HCT116 (cell line): ENCODE measurements at places on chromosomes 1 and 21. TPM values are rescaled to one million over a fixed set of nuclear protein-coding genes. Genes with fewer than 3 reads are reported as not detected.
A peak's percentile ranks its signal among the peaks of the same experiment; 100 is the strongest.

The CHODL gene
- not detected for total RNA-seq

The FAM177B gene
- not detected for total RNA-seq

The TNFRSF25 gene
- 27.5 TPM for total RNA-seq

The TCEANC2 gene
- 5.4 TPM for total RNA-seq

The SLC35F3 gene
- total RNA-seq = 6.4 TPM

The CELA2B gene
- total RNA-seq = not detected

DNA sequence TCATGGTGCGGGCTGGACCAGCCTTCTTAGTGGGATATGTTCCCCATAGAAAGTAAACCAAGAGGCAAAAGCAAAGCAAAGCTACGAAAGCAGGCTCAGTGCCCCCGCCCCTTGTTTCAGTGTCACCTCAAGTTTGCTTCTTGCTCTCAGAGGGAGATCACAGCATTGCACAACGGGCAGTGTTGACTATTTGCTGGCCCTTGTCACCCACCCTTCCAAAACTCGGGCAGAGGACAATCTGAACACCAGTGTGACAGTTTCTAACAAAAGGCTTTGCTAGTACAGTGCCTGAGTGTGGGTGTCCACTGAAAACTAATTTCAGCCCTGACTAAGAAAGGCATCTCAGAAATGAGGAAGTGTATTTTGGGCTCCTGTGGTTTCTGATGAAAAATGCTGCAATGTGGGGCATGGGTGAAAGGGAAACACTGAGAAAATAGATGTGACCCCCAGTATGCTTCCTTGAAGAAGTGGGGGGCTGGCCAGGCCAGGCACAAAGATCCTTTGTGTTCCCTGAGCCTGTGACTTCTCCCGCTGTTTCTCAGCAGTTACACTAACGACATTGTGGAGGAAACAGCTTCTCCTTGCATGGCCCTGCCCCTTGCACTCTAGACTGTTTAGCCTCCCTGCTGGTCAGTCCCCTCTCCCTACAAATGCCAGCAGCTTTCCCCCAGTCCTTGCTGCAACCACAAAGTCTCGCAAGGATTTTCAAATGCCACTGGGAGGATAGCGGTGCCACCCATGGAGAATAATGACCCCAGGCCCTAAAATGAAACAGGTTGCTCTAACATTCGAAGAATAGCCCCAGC lies 33.3 kb upstream of the KCNE1 start:
- H3K4me1 ChIP-seq = peaks cover 17% of the 10 kb centered on the region
- H3K4me3 ChIP-seq = peak overlapping the region; percentile 4; the same call in 1 of the 2 replicates
- DNase-seq = peak; percentile 40

DNA sequence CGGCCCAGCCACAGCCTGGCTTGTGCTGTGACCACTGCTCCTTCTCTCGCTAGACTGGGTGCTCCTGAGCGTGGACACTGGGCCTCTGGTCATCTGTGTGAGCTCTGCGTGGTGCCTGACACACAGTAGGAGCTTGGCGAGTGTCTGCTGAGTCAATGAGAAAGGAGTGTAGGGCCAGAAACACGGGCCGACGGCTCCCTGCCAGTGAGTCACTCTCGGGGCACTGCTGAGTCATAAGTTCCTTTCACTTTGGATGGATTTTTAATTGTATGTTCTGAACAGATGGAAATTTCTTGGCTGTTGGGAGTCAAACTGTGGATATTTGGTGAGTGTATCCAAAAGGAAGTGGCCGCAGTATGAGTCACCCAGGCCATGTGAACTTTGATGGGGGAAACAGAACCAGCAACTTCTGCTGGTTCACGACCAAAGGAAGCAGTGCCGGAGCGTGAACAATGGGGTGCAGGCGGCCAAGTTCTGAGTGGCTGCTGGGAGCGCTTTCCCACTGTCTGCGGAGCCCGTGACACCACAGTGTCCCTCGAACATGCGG lies 41.0 kb upstream of the COL18A1 start:
- H3K27me3 ChIP-seq = no peaks in the 10 kb centered on the region
- no peaks in the 10 kb centered on the region for H3K36me3 ChIP-seq
- H3K4me1 ChIP-seq = peaks cover 74% of the 10 kb centered on the region
- peak overlapping the region; percentile 99 for H3K27ac ChIP-seq

GRCh38 chr21:39523915-39524314 lies 72.1 kb downstream of the SH3BGR start:
- H3K4me1 ChIP-seq = no peaks in the 10 kb centered on the region
- no peak for DNase-seq
- H3K4me3 ChIP-seq = no peak overlapping the region

GRCh38 chr1:226111098-226111882 lies 48.8 kb downstream of the H3-3A start:
- DNase-seq = no peak
- no peaks in the 10 kb centered on the region for H3K36me3 ChIP-seq
- H3K27ac ChIP-seq = no peak overlapping the region
- H3K27me3 ChIP-seq = no peaks in the 10 kb centered on the region
- H3K4me3 ChIP-seq = no peak overlapping the region

- H3K4me3 ChIP-seq = no peak overlapping the region
- H3K27ac ChIP-seq = no peak overlapping the region
- H3K4me1 ChIP-seq = no peaks in the 10 kb centered on the region
- DNase-seq = no peak
- H3K36me3 ChIP-seq = peaks cover 38% of the 10 kb centered on the region
Observed at GRCh38 chr1:175015243-175015642, 8.0 kb downstream of the MRPS14 start.

- no peak overlapping the region for H3K27ac ChIP-seq
- no peak overlapping the region for H3K4me3 ChIP-seq
- H3K36me3 ChIP-seq = no peaks in the 10 kb centered on the region
Observed at GRCh38 chr1:240802271-240802670, 190.3 kb upstream of the GREM2 start.

GRCh38 chr21:43893536-43894205 lies 28.6 kb downstream of the AGPAT3 start:
- no peak overlapping the region for H3K27ac ChIP-seq
- DNase-seq = no peak
- no peak overlapping the region for H3K4me3 ChIP-seq
- H3K27me3 ChIP-seq = no peaks in the 10 kb centered on the region
- no peaks in the 10 kb centered on the region for H3K36me3 ChIP-seq

GRCh38 chr1:40389871-40390560 lies 16.5 kb downstream of the SMAP2 start:
- no peaks in the 10 kb centered on the region for H3K27me3 ChIP-seq
- H3K4me1 ChIP-seq = no peaks in the 10 kb centered on the region
- no peak for DNase-seq
- H3K27ac ChIP-seq = no peak overlapping the region
- no peak overlapping the region for H3K4me3 ChIP-seq

GRCh38 chr1:204308023-204308628 lies 51.6 kb downstream of the PLEKHA6 start:
- H3K4me3 ChIP-seq = no peak overlapping the region
- H3K36me3 ChIP-seq = no peaks in the 10 kb centered on the region
- no peaks in the 10 kb centered on the region for H3K27me3 ChIP-seq
- H3K4me1 ChIP-seq = peaks cover 17% of the 10 kb centered on the region
- H3K27ac ChIP-seq = no peak overlapping the region

DNA sequence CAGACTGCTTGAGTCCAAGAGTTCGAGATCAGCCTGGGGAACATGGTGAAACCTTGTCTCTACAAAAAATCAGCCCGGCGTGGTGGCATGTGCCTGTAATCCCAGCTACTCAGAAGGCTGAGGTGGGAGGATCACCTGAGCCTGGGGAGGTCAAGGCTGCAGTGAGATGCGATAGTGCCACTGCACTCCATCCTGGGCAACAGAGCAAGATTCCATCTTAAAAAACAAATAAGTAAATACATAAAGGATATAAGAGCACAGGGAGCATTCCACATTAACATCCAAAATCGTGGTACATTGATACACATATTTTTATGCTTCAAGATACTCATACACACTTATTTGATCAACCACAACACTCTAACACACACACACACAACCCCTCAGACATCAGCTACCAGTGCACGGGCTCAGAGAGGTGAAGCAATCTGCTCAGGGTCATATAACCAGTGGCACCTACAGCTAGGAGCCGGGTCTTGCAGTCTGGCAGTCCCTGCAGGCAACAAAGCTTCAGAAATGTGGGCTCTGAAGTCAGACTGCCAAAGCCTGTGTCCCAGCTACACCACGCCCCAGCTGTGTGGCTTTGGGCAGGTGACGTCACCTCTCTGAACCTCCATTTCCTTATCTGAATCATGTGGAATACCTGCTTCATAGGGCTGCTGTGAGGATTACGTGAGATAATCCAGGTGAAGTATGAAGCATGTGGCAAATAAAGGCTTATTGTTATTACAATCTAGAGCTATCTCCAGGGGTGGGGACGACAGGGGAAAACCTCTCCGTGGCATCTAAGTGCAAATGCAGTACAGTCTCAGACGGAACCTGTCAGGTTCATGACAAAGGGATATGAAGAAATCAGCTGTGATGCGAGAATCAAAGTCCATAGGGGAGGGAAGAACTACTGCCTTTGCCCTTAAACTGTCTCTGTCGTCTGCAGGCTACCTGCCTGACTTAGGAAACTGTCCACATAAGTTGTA lies 4.8 kb upstream of the CRYBG2 start:
- DNase-seq = peak; percentile 51
- H3K4me1 ChIP-seq = peaks cover 29% of the 10 kb centered on the region
- H3K27me3 ChIP-seq = no peaks in the 10 kb centered on the region
- peak overlapping the region; percentile 16 for H3K4me3 ChIP-seq
- no peaks in the 10 kb centered on the region for H3K36me3 ChIP-seq
- H3K27ac ChIP-seq = no peak overlapping the region

- H3K36me3 ChIP-seq = no peaks in the 10 kb centered on the region
- H3K27ac ChIP-seq = no peak overlapping the region
- no peak overlapping the region for H3K4me3 ChIP-seq
- H3K4me1 ChIP-seq = no peaks in the 10 kb centered on the region
Observed at GRCh38 chr1:197413564-197413963, 145.5 kb downstream of the CRB1 start.

DNA sequence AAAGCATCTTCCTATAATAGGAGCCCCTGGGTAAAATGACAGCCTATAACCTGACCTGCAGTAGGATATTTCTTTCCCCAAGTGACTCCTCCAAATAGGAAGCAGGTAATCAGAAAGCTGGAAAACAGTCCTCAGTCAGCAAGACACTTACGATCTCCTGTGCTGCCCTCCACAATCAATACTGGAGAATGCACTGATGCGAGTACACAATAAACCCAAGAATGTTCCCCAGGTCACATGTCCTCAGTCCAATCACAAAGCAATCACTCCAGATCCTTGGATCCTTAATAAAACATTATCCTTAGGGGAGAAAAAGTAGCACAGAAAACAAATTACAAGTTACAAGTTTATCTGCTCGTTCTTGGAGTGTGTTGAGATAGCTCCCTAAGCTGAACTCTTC lies 233.1 kb downstream of the SLC45A1 start:
- no peaks in the 10 kb centered on the region for H3K27me3 ChIP-seq
- H3K27ac ChIP-seq = no peak overlapping the region
- no peak for DNase-seq
- H3K4me3 ChIP-seq = no peak overlapping the region
- H3K36me3 ChIP-seq = no peaks in the 10 kb centered on the region
- H3K4me1 ChIP-seq = no peaks in the 10 kb centered on the region

DNA sequence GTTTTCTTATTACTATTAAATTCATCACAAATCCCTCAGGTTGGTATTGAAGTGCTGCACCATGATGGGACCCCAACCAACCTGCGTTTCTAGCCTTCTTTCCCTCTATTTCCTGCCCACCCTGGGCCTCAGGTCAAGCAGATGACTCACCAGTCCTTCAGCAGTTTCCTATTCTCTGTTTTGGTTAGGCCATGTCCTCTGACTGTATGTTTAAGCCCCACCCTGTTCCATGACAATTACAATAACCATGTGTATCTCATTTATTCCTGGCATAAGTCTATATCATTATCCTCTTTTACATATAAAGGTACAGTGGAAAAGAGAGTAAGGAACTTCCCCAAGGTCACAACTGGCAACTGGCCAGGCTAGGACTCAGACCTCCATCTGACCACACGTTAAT lies 5.3 kb upstream of the FAM78B start:
- peaks cover 39% of the 10 kb centered on the region for H3K4me1 ChIP-seq
- H3K27me3 ChIP-seq = 0 out of 2 replicates have a peak, but pooled peaks cover 6% of the 10 kb centered on the region
- no peak overlapping the region for H3K4me3 ChIP-seq
- H3K27ac ChIP-seq = no peak overlapping the region
- no peaks in the 10 kb centered on the region for H3K36me3 ChIP-seq
- DNase-seq = no peak

GRCh38 chr1:218347336-218347722 lies 2.2 kb downstream of the TGFB2 start:
- no peak overlapping the region for H3K4me3 ChIP-seq
- no peak overlapping the region for H3K27ac ChIP-seq
- H3K4me1 ChIP-seq = peaks cover 8% of the 10 kb centered on the region
- H3K36me3 ChIP-seq = no peaks in the 10 kb centered on the region
- H3K27me3 ChIP-seq = no peaks in the 10 kb centered on the region
- no peak for DNase-seq

DNA sequence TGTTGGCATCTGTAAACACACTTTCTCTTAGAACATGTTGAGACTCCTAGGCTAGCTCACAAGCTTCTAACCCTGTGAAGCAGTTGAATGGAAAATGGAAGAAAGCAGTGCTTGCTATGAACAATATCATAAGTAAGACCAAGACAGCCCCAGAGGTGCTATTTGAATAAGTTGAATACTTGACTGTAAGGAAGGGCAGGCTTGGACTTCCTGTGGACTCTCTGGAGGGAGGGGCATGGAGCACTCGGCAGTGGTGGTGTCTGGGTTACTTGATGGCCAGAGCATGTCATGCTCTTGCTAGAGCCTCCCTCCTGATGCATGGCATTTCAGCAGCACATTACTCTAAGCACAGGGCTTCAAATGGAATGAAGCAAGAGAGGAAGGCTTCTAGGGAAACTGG lies 60.0 kb downstream of the MRPS6 start:
- H3K4me3 ChIP-seq = no peak overlapping the region
- H3K4me1 ChIP-seq = peaks cover 16% of the 10 kb centered on the region
- no peak for DNase-seq
- no peaks in the 10 kb centered on the region for H3K27me3 ChIP-seq
- H3K27ac ChIP-seq = no peak overlapping the region

- no peaks in the 10 kb centered on the region for H3K36me3 ChIP-seq
- H3K27me3 ChIP-seq = no peaks in the 10 kb centered on the region
- no peaks in the 10 kb centered on the region for H3K4me1 ChIP-seq
- DNase-seq = no peak
- no peak overlapping the region for H3K27ac ChIP-seq
Observed at GRCh38 chr1:187551061-187551460, 722.3 kb downstream of the PLA2G4A start.

- H3K27ac ChIP-seq = no peak overlapping the region
- H3K36me3 ChIP-seq = no peaks in the 10 kb centered on the region
- H3K4me1 ChIP-seq = peaks cover 2% of the 10 kb centered on the region; the same call in 1 of the 2 replicates
- DNase-seq = no peak
Observed at GRCh38 chr21:17532292-17532691, 19.4 kb downstream of the CXADR start.

DNA sequence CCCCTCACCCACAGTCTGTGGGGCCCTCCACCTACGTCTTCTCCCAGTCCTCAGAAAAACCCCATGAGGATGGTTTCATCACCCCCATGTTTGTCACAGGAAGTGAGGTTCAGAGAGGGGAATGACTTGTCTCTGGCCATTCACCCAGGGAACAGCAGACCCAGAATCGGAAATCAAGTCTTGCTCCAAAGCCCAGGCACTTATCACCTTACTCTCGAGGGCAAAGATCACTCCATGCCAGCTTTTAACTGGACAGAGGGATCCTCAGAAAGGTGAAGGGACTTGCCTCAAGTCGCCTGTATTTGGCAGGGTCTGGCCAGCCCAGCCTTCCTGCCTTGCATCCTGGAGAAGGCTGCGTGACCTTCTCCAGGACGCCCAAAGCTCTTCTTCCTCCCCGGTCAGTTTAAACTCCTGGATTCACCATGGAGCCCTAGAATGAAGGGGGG lies 57.9 kb upstream of the SSBP3 start:
- DNase-seq = no peak
- H3K36me3 ChIP-seq = no peaks in the 10 kb centered on the region
- H3K4me1 ChIP-seq = peaks cover 25% of the 10 kb centered on the region
- H3K4me3 ChIP-seq = no peak overlapping the region
